AG08395 (cell line): ENCODE measurements at places on chromosomes 3 and 15.

DNA sequence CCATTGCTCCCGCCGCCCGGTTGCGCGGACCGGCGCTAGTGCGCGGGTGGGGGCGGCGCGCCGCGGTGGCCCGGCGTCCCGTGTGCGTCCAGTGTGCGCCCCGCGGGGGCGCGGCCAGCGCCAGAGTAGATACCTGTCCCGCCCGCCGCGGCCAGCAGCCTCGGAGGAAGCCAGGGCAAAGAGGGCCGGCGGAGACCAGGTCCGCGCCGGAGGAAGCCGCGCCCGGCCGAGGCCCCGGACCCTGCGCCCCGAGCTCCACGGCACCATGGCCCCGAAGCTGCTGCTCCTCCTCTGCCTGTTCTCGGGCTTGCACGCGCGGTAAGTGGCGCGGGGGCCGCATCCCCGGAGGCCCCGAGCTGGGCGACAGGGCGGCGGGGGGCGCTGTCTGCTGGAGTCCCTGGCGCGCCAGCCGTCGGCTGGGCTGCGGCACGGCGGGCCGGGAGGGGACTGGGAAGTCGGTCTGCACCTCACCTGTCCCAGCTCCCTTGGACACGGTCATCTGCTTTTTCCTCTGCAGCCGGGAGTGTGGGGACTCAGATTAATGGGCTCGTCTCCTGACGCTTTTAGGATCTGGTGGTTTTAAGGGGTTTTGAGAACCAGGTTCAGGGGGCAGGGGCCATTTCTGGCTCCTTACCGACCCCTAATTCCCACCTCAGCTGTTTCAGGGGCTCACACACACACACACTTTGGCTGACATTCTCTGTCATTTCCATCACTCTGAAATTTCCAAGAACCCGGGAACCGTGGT lies 464 bp downstream of the GABRG3 start:
- DNase-seq, result no peak

- no peak for DNase-seq
Observed at GRCh38 chr15:31308185-31308639, 18.4 kb upstream of the KLF13 start.

DNA sequence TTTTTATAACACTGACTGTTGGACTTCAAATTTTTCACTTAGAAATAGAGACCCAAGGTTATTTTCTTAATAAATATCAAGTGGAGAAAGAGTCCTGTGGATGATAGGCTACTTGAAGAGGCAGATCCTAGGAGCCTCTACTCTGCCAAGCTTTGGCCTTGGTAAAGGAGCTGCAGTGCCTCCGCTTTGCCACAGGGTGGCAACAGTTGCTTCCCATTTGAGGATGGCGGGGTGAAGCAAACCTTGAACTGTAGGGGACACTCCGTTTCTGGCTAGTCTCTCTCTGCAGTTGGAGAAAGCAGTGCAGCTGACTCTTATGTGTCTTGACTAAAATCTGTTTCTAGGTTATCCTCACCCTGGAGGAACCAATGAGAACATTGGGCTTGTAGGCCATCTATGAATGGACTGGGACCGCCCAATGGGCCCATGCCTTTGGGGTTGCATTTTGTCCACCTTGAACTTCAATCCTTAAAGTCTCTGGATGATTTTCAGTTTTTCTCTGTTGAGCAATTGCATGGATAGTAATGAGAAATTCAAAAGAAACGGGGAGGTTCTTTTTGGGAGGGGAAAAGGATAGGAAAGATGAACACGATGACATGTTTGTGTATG lies 9.8 kb downstream of the SCG5 start:
- peak; percentile 86 for DNase-seq

- no peak for DNase-seq
Observed at GRCh38 chr15:68387381-68388143, 44.4 kb downstream of the ITGA11 start.
